ENCODE measurements at places on chromosomes 13 and 19.

- DNase-seq, result no peak
These were observed 209.7 kb downstream of the LACC1 start for GRCh38 chr13:44089452-44089851.

GRCh38 chr19:45968626-45969025 lies 5.0 kb downstream of the NOVA2 start:
- no peak for DNase-seq

DNA sequence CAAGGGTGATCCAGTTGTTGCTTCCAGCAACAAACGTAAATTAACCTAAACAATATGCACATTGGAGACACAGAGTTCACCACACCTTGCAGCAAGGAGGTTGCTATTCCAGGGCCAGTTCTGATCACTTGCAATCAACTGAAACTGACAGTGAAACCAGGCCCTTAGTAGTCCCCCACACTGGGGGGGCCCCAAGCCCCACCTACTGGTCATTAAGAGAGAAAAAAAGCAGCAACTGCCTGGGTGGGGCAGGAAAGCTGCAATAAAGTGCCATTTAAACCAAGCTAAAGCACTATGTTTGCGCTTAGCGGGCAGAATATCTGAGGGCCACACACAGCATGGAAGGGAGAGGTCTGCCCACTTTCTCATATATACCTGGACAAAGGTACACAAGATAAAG lies 51.5 kb downstream of the ATP7B start:
- DNase-seq, result peak; percentile 76

DNA sequence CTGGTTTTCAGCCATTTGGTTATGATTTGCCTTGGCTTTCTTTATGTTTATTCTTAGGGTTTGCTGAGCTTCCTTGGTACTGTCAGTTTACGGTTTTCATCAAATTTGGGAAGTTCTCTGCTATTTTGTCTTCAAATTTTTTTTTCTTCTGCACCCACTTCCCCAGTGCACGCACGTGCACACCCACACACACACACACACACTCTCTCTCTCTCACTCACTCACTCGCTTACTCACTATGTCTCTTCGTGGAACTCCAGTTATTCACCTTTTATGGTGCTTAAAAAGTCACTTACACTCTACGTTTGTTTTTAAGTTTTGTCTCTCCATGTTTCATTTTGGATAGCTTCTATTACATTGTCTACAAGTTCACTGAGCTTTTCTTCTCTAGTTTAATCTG lies 7.1 kb downstream of the AKAP11 start:
- no peak for DNase-seq

DNA sequence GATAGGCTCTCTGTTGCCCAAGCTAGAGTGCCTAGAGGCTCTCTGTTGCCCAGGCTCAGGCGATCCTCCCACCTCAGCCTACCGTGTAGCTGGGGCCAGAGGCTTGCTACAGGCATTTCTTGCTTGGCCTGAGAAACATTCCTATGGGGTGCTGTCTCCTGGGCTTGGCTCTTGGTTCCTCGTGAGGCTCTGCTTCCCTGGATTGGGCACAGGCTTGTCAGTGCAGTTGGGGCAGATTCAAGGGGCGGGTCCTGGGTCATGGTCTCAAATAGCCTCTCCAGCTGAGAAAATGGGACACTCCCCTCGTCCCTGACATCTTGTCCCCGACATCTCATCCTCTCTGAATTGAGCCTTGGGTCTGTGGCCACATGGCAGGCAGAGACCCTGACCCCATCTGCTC lies 4.9 kb downstream of the TSSK6 start:
- DNase-seq, result no peak

DNA sequence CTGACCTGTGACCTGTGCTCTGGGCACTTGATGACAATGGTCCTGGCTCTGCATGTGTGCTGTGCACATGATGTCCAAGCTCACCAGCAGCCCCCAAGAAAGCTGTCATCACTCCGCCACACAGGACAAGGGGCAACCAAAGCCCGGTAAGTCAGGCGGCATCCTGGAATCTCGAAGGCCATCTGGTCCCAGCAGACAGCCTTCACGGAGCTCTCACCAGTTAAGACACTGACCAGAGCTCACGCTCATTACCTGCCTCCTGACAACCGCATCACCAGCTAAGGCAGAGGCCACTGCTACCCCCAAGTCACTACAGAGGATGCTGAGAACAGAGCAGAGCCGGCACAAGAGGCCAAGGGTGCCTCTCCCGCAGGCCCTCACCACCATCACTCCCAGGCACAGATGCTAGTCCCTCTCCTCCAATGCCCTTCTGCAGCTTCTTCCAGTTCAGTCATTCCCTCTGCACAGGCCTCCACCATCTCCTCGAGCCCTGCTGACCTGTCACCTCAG lies 10.6 kb downstream of the PPP6R1 start:
- DNase-seq, result no peak

DNA sequence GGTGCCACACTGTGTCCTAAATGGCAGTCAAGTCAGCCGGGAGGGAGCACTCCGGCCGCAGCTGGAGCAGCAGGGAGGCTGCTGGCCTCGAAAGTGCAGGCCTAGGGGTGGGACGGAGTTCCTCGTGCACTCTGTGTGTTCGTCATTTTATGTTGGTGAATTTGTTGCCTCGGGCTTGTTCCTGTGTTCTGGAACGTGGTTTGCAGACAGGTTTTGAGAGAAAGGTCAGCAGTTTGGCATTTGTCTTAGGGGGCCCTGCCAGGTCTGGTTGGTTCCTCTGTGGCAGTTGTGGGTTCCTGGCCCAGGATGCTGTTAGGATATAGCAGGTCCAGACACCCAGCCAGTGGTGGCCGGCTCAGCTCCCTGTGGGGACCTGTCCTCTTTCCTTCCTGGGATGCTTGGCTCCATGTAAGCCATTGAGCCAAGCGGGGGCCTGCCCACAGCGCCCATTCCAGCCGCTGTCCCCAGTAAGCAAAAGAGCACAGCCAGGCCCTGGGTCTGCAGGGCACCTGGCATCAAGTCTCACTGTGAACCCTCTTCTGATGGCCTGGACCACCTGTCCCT lies 30.0 kb downstream of the MPHOSPH8 start:
- no peak for DNase-seq

DNA sequence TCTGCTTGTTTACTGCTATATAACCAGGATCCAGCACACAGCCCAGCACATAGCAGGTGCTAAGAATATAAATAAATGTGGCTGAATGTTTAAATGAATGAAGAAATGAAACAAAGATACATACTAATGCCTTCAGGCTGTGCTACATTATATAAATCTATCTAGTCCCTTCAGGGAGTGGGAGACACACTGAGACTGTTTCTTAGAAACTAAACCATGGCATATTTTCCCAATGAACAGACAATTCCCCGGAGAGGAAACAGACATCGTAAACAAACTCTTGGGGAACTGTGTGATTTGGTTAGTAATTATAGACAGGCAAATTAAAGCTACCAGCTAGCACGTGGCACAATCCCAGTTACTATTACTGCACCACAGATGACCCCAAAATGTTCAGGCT lies 9.7 kb upstream of the FEM1A start:
- no peak for DNase-seq

DNA sequence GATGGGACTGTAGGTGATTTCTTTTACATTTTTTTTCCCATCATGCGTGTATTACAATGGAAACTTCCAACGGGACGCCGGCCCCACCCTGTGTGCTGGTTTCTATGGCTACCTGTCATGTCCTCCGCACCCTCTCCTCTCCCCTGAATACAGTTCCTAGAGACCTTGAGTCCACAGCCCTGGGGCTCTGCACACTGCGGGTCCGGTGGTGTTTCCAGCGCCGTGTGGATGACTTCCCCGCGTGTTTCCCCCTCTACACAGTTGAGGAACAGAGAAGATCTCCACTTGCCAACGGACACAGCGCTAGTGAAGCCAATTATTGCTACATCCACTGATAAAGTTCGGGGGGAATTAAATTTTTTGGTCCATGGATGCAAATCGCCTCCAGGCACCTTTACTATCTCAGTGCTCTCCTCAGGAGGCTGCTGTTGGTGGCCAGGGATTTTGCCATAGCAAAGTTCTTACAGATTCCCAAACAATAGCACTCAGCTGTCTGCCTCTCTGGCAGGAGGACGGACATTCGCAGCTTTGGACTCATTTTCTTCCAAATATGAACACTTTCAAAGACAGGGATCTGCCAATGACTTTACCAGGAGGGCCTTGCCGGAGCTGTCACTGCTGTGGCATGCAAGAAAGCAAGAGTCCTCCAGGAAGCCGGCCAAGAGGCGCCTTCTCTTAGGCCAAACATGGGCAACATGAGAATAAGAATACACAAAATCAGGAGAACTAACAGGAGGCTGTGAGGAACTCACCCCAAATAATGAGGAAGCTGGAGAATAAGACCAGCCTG lies 39.3 kb upstream of the GAS6 start:
- no peak for DNase-seq

DNA sequence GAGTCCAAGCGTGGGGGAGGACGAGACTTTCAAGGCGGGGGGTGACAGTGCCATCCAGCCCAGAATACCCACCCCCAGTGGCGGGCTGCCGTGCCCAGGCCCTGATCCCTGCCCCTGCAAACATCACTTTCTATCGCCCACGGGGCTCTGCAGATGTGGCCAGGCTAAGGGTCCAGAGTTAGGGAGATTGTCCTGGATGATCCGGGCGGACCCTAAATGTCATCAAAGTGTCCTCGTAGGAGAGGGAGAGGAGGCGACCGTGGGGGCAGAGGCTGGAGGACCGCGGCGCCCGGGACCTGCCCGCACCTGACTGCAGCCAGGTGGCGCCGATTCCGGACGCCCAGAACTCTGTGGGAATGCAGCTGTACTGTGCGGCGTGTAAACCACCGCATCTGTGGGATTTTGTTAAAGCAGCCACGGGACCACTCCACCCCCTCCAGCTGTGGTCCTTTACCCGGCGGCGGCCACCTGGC lies 32.4 kb downstream of the GJA3 start:
- peak; percentile 47 for DNase-seq

DNA sequence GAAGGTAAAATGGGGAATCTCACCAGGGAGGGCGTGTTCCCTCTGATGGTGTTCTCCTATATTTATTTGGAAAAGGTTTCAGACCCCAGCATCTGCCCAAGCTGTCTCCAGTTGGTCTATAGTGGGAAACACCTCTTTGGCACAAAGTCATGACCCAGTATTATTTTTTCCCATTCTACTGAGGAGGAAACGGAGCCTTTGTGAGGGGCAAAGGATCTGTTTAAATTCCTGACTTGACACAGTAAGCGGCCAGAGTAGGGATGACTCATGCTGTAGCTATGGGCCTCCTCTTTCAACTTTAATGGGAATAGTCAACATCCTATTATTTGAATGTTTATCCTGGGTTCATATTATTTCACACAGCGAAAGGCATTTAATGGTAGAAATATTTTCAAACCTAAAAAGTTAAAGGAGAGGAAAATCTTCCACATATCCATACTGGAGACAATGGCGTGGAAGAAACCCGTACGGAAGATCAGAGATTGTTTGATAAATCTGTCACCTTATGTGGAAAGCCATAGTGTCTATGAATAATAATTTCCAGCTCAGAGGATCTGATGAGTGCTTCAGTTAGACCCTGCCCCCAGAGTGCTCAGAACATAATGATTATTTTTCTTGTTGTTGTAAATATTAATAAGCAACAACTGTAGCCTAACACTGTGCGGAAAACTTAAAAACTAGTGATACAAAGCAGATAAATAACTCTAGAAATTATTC lies 126.0 kb downstream of the FOXO1 start:
- no peak for DNase-seq

- DNase-seq, result no peak
These were observed 263.9 kb downstream of the MZT1 start for GRCh38 chr13:72463561-72463960.

DNA sequence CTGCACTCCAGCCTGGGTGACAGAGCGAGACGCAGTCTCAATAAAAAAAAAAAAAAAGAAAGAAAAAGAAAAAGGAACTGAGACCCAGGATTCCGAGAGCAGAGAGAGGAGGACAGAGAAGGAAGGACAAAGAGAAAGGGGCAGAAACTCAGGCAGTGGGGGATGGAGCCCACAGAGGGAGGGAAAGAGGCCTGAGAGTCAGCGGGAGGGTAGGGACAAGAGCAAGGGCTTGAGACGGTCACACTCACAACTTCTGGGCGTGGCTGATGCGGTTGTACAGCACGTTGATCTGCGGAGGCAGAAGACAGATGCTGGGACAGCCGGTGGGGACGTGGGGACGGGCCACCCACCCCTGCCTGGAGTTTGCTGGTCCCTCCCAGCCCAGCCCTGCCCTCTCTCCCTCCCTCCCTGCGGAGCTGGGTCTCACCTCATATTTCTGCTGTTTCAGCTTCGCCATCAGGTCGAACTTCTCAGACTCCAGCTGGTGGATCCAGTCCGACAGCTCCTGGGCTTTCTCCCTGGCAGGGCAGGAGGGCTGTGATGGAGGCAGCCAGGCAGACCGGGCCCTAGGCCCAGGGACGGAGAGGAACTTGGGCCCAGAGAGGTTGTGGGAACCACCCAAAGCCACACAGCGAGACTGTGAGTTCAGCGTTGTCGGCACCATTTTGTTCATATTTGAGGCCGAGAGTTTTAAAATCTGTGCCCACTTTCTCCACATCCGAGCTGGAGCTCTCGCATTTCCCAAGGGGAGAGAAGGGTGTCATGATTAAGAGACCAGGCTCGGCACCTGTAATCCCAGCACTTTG lies 15.2 kb downstream of the TNNT1 start:
- DNase-seq, result no peak

- no peak for DNase-seq
These were observed 786.0 kb upstream of the KLHL1 start for GRCh38 chr13:70894258-70894657.

GRCh38 chr19:41529484-41530183 lies 46.3 kb upstream of the CEACAM21 start:
- DNase-seq, result no peak

GRCh38 chr19:7468840-7469239 lies 20.0 kb downstream of the PEX11G start:
- DNase-seq, result no peak

GRCh38 chr19:6767081-6767356 lies 216 bp downstream of the SH2D3A start:
- no peak for DNase-seq

DNA sequence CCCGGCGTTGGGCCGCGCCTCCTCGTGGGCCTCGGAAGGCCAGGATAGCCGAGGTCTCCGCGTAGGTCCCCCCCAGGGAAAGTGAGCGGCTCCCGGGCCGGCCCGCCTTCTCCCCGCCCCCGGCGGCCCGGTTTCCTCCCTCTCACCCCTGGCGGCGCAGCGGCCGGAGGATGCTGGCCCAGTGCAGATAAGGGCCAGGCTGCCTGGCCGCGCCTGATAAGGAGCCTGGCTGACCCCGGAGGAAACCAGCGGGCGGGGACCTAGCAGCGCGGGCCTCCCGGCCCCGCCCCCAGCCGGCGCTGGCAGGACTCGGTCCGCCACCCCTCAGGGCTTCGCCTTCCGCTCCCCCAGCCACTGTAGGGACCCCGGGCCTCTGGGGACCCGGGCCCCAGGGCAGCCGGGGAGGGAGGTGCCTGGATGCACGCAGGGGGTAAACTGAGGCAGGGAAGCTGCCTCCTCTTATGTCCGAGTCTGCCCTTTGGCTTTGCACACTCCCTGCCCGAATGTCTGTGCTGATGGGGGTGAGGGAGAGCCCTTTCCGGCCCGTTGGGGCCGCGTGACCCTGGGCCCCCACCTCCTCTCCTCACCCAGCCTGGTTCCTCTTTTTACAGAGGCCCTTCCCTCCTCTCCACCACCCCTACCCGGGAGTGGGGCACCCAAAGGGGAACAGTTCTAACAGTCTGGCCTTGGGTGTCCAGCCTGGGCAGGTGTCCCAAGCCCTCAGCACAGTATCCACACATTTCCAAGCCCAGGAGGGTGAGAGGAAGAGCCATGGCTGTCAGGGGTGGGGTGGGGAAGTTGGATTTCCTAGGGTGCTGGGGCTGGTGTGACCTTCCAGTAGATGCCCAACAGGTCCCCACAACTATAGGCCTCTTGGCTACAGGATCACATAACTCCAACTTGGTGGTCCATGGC lies at the start of gene LYL1:
Gene LYL1 (minus strand): TSS at position 193 of the 915 bp plus-strand sequence. CDS start 1,687 bp downstream, outside the sequence.
- peak; percentile 97 for DNase-seq
